ENCODE measurements at places on chromosomes 2 and 18.

DNA sequence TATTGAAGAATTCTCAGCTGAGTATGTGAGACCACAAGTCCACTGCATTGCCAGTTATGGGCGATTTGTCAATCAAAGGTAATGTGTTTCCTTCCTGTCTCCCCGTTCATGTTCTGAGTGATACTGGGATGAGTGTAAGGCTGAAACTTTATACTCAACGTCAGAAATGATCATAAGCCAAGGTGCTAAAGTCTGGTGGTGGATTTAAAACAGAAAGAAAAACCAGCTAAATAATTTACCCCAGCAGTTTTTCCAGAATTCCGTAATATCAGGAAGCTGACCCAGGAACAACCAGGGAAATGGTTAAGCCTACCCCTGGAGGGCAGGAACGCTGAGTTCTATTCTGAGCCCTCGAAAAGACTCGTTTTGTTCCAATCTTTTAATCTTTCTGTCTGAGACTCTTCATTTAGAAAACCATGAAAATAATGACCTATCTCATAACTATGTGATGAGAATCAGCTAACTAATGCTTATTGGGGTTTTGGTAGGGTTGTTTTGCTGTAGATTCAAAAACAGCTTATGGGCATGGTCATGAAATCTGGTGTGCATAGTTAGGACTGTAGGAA is 149.6 kb downstream of the LAMA3 start:
- DNase-seq: no peak

GRCh38 chr2:26685341-26685740 is 7.2 kb upstream of the KCNK3 start:
- DNase-seq: no peak

DNA sequence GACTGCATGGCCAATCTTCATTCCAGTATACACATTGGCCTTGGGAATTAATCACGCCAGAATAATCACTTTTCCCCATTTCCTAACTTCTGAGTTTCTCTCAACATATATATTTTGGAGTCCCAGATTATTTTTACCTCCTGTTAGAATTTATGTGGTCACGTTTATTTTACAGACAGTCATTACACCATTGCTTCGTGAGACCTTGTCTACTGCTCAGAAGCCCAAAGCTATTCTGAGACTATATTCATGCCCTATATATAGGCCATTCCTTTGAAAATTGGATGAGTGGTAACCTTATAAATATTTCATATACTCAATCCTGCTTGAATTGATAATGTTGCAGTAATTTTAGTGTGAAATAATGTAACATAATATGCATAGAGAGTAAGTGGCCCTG is 610.0 kb upstream of the CDH2 start:
- no peak for DNase-seq

DNA sequence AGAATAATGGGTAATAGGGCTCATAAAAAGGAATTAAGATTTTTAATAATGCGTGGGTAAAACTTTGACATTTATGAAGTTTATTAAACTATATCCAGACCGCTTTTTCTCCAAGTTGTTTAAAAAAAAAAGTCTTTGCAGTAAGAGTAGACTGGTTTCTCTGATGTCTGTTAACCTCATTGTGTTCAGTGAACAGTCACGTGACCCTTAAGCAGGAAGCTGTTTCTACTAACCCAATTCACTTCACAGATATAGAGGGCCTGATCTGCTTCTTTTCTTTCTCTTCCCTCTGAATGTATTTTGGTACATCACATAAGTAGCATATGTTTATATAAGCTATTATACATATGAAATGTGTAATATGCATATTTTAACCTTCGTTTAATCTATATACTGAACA is 1011.3 kb upstream of the CELF4 start:
- no peak for DNase-seq

DNA sequence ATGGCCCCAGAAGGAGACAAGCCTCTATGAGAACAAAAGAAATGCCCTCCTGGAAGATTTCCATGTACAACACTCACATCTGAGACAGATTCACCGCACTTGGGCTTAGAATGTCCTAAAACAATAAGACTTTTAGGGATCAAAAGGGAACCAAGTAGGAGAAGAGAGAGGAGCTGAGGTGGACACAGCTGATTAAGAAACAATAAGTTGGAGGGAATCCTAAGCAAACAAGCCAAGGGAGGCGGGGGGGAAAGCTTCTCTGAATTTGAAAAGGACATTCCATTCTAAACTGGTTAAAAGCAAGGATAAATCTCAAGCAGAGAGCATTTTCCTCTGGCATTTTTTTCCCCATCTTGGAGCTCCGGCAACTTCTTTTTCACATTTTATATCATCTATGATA is 9.9 kb downstream of the ACVR1 start:
- DNase-seq: no peak

DNA sequence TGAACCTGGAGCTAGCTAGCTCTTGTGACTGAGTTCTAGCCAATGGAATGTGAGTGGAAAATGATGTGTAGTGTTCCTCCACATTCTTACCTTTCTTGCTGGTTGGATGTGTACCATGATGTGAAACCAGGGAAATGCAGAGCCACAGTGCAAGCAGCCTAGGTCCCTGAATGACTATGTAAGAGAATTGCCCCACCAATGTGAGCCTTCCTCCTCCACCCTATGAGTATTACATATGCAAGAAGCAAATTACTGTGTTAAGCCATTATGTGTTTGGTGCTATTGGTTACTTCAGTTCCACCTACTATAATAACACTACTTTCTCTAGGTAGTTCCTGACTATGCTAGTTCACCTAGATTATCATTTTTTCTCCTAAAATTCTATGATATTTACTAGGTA is 39.6 kb downstream of the LCLAT1 start:
- no peak for DNase-seq

DNA sequence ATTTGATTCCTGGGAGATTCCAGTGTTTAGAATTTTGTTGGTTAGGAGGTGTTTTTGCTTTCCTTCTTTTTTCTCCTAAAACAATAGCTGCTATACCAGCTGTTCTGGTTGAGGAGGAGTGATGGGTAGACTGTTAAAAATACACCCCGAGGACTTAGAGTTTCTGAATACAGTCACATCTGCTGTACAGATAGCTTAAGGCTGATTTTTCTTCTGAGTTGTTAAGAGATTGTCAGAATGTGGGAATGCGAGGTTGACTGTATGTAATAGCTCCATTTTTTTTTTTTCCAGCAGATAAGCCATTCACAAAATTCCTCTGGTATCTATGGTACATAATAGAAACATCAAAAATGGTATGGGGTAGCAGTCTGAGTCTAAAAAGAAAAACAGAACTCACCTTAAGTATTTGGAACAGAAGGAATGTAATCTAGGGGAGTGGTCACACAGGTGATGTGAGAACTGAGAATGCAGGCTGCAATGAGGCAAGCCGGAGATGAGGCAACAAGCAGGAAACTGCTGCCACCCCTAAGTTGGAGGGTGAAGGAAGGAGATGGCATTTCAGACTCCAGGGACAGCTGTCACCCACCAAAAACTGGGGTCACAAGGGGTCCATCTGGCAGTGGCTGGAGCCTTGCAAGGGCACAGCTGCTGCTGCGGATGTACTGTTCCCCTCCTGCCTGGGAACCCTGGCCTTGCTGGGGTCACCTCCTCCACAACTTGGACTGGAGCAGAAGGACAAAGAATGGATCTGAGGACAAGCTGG is 2.4 kb downstream of the DGKD start:
- DNase-seq: no peak

DNA sequence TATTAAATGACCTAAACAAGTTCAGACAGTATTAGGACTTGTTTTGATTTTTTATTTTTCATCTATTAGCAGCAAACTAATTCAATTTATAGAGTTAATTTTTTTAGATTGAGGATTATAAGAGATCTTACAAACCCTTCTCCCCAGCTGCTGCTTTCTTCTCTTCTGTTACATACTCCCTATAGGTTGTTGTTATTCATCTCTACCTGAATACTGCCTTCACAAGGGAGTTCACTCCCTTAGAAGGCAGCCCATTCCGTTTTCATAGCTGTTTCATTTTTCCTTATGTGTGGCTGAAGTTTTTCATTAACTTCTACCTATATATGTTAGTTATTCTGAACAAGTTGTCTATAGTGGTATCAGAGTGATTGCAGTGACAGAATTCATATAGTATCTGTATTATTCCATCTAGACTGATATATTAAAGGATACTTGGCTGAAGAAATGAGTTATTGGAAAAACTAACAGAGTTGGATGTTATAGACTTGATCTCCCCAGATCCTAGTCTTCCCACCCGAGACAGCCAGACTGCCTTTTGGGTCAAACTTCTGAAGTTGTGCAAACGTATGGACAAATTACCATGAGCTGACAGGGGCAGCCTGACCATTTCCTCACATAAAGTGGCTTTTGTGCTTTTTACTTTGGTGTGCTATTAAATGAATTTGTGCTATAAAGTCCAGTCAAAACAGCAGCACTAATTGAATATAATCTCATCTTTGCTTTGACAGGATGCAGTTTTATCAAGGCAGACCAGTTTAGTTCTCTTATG is 8.7 kb downstream of the GLS start:
- no peak for DNase-seq

- no peak for DNase-seq
Measured at GRCh38 chr2:106981491-106981890, 95.5 kb upstream of the ST6GAL2 start.

DNA sequence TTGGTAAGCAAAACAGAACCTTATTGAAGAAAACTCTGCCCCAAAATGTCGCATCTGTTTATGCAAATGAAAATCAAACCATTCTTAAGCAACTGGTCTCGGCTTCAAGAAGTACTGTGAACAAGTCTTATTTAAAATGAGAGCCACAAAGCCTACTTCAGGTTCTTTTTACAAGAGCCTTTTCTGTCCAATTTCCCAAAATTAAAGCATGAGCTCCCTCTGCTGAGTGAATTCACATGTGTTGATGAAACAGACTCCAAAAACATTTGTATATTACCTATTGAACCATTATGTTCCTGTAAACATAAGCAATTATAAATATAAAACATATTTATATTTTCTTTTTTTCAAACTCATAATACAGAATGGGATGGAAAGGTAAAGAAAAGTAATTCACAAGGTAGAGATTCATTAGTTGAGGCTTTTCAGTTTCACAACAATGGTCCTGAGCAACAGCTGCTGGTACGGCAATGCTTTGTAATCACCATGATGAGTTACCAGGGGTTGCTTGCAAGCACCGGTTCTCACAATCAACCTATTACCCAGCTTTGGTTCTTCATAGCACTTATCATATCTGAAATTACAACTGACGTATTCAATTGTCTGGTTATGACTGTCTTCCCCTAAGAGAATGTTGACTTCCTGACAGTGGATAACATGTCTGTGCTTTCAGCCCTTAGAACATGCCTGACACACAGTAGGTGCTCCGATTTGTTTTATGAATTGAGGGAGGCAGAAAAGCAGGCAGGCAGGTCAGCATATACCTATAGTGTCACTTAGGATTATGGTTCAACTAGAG is 108.4 kb upstream of the BZW1 start:
- DNase-seq: no peak

- DNase-seq: no peak
Measured at GRCh38 chr2:235005603-235006259, 53.9 kb downstream of the SH3BP4 start.

DNA sequence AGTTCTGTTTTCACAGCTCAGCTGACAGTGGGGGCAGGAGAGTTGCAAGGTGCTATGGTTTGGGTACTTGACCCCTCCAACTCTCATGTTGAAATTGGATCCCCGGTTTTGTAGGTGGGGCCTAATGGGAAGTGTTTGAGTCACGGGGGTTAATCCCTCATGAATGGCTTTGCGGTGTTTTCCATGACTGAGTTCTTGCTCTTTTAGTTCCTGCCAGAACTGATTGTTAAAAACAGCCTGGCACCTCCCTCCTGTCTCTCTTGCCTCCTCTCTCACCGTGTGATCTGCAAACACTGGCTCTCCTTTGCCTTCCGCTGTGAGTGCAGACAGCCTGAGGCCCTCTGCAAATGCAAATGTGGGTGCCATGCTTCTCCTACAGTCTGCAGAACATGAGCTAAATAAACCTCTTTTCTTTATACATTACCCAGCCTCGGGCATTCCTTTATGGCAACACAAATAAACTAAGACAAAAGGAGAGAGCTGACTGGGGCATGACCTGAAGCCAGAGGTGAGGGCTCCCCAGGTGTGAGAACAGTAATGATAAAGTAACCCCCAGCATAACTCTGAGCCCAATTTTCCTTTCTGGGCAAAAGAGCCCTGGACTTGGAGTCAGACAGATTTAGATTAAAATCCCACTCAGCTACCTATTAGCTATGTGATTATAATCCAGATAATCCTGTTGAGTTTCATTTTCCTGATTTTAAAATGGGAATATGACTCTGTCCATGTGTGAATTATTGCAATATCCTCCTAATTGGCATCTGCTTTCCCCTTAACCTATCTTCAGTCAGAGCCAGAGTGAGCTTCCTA is 64.9 kb upstream of the CAPN13 start:
- no peak for DNase-seq

DNA sequence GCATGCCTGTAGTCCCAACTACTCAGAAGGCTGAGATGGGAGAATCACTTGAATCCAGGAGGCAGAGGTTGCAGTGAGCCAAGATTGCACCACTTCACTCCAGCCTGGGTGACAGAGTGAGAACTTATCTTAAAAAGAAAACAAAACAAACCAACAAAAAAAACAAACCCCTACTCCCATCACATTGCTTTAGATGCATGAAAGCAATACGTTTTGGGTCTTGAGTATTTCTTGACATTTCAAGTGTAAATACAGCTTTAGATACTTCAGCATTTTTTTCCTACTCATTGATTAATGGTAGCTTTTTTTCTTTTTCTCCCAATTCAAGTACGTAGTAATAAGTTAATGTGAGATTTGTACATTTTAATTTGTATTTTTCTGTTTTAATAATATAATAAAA is 20.3 kb downstream of the RASGRP3 start:
- DNase-seq: no peak

DNA sequence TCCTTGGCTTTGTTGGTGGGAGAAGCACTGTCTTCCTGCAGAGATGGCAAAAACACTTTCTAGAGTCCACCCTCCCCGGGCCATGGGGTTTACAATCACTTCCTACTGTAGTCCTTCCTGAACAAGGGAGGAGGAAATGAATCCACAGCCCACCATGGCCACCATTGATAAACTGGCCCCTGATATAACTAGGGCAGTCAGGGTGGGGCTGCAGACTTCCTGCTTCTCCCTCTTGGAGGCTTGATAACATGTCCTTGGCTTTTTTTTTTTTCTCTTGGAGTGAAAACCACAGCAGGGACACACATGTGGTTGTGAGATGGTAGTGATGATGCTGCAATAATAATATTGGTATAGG is 437.8 kb downstream of the ZNF521 start:
- no peak for DNase-seq

GRCh38 chr18:28086670-28087552 is 90.0 kb downstream of the CDH2 start:
- no peak for DNase-seq

DNA sequence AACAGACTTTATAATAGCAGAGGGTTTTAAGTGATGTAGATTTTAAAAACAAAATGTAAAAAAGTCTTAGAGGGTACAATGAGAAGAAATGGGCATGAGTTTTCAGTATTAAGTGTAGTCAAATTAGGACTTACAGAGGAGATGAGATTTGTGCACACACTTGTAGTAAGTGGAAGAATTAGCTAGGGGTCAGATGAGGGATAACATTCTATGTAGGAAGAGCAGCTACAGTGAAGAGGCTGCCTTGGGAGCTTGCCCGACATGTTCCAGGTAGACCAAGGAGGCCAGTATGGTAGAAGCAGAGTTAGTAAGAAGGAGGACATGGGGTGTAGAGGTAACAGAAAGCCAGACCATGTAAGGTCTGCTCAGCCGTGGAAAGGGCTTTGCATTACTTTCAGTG is 189.2 kb upstream of the DSEL start:
- DNase-seq: no peak

- DNase-seq: no peak
Measured at GRCh38 chr2:48233005-48233404, 296.9 kb upstream of the STON1 start.

Data from activated effector memory CD4-positive, alpha-beta T cell treated with Interleukin-2 at 50 U/mL for 16 hours (primary cell).